ENCODE measurements at places on chromosomes 7 and 10. TPM values are rescaled to one million over a fixed set of nuclear protein-coding genes. Genes with fewer than 3 reads are reported as not detected.

GRCh38 chr10:122485670-122486069, 24.3 kb downstream of the HTRA1 start:
- no peaks in the 10 kb centered on the region for H3K27me3 ChIP-seq
- no peaks in the 10 kb centered on the region for H3K4me1 ChIP-seq
- no peak overlapping the region for H3K4me3 ChIP-seq
- DNase-seq = no peak
- no peaks in the 10 kb centered on the region for H3K36me3 ChIP-seq

DNA sequence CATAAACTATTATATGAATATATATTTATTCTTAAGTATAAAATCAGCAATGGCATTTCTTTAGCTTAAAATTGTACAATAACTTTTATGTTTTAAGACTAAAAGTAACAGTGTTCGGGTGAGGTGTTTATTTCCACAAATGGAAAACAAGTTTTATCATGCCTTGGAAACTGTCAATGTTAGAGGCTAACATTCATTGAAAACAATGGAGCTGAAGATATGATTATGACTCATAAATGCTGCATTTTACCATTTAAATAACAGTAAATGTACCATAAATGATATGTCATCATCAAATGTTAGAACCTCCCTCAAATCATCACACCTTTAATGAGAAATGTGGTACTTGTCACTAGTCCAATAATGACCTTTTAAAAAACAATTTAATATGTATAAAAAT, 897.3 kb downstream of the PCDH15 start:
- H3K36me3 ChIP-seq = no peaks in the 10 kb centered on the region
- no peak for DNase-seq
- H3K4me3 ChIP-seq = no peak overlapping the region
- H3K27ac ChIP-seq = no peak overlapping the region
- no peaks in the 10 kb centered on the region for H3K27me3 ChIP-seq

NEUROG3 gene
- not detected for polyA plus RNA-seq

LIPF gene
- not detected for polyA plus RNA-seq

GLCCI1 gene
- polyA plus RNA-seq = 16.7 TPM

DNA sequence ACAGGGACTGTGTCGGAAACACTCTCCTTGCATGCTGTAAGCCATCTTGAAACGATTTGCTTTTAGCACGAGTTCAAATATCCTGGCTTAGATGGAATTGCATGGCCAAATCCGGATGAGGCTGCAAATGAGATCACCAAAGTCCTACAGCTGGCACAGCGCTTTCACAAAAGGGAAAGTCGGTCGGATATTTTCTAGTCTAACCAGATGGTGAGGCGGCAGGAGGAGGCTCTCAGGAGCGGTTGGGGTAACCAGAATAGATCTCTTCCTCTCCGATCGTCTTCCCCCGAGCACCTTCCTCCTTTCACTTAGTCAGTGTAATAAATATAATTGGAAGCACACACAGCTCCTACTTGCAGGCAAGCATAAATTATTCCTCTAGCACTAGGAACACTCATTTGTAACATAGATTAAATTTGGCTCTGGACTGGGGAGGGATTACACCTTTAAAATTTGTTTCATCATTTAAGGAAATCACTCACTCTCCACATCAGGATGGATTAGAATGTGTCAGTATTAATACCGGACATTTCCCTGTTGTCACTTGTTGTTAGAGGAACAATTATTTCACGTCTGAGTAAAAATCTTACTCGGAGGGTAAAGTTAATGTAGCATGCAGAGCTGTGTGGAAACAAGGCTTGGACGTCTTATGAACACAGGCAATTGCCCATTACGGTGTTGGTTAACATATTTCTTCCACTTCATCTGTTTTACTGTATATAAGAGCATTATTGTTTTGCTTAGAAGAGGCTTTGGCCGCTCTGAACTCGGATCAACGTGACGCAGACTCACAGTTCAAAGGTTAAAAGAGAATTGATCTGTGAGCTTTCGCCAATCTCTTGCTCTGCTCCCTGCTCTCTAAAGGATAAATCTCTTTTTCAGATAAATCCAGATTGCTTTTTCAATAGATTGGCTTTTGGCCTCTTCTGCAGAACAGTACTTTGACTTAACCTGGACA, 857.9 kb downstream of the TYW1 start:
- H3K4me1 ChIP-seq = no peaks in the 10 kb centered on the region
- H3K27me3 ChIP-seq = no peaks in the 10 kb centered on the region
- DNase-seq = no peak
- H3K4me3 ChIP-seq = no peak overlapping the region
- no peaks in the 10 kb centered on the region for H3K36me3 ChIP-seq
- no peak overlapping the region for H3K27ac ChIP-seq
